ENCODE measurements at places on chromosomes 13 and 19. TPM values are rescaled to one million over a fixed set of nuclear protein-coding genes. Genes with fewer than 3 reads are reported as not detected.

EID2B gene
- 2.1 TPM for polyA plus RNA-seq

RUBCNL gene
- 310 TPM for polyA plus RNA-seq

CGB7 gene
- not detected for polyA plus RNA-seq

DNA sequence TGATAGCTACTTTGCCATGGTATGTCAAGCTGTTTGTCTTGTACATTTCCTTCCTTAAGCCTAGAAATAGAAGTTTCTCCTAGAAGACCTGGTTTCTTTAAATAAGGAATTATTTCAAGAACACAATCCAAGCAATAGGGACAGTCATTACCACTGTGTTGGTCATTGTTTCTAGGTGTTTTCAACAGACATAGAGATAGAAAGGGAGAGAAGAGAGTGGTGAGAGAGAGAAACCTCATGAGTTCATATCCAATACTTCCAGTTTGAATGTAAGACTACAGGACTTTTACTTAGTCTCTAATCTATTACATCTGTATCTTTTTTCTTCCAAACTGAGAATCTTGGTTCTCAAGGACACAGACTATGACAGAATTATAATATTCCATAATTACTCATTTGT lies 245.9 kb upstream of the STARD13 start:
- no peak overlapping the region for H3K4me3 ChIP-seq
- peaks cover 18% of the 10 kb centered on the region for H3K4me1 ChIP-seq
- no peaks in the 10 kb centered on the region for H3K27me3 ChIP-seq
- DNase-seq = no peak
- H3K27ac ChIP-seq = no peak overlapping the region
- no peaks in the 10 kb centered on the region for H3K36me3 ChIP-seq

- no peak overlapping the region for H3K27ac ChIP-seq
- no peak overlapping the region for H3K4me3 ChIP-seq
- H3K36me3 ChIP-seq = no peaks in the 10 kb centered on the region
- DNase-seq = no peak
- no peaks in the 10 kb centered on the region for H3K27me3 ChIP-seq
Observed at GRCh38 chr13:64371045-64371444, 2859.1 kb downstream of the PCDH9 start.

DNA sequence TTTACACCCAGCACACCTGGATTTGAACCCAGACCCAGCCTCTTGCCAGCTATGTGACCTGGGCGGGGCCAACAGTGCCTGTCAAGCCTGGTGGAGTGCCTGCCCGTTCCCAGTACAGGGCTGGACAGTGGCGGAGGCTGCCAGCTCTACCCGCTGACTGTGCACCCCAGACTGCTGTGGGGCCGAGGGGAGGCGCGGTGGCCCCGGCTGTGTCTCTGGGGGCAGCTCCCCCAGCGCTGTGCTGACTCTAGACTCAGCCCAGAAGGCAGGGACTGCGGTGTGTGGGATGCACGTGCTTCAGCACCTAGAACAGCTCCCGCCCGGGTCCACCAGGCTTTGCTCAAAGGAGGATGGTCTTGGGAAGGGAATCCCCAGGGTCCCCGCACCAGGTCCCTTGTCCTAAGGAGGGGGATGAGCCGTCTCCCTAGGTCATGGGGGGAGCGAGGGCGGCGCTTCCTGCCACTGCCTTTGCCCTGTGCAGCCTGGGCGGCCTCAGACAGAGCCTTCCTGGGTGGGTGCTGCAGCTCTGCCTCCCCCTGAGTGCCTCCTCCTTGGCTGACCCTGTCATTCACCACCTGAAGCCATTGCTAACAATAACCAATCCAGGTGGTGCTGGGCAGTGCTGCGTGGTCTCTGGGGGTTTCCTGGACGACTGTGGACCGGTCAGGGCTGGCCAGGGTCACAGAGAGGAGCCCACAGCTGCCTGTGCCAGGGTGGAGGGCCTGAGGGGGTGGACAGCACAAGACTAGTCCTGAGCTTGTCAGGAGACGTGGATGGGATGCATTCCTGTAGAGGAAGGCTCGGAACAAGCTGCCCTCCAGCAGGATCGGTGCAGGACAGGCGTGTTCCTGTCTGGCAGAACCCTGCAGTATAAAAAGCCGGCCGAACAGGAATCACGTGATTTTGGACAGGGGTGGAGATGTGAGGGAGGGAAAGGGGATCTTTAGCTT lies 18.6 kb downstream of the TMEM255B start:
- H3K27me3 ChIP-seq = peaks cover 15% of the 10 kb centered on the region
- DNase-seq = no peak
- H3K4me3 ChIP-seq = no peak overlapping the region
- no peaks in the 10 kb centered on the region for H3K36me3 ChIP-seq
